Progenitor cell of endocrine pancreas (in vitro differentiated cells): ENCODE measurements at places on chromosomes 16 and 17. TPM values are rescaled to one million over a fixed set of nuclear protein-coding genes. Genes with fewer than 3 reads are reported as not detected.

The HSD17B2 gene
- total RNA-seq, result 1.2 and 1.4 TPM in 2 replicates

The FOXN1 gene
- total RNA-seq, result 0.07 TPM in 1 of 2 replicates, not detected in the other

The KRTAP1-5 gene
- total RNA-seq, result not detected in 2 replicates

The RBBP6 gene
- total RNA-seq, result 75.9 and 76.1 TPM in 2 replicates

The RPRML gene
- total RNA-seq, result not detected in 2 replicates

The KRT20 gene
- not detected in 2 replicates for total RNA-seq

The HID1 gene
- 94.2 and 101 TPM in 2 replicates for total RNA-seq

The SLC52A1 gene
- total RNA-seq, result not detected in 2 replicates

The SULT1A4 gene
- total RNA-seq, result 3.3 and 3.7 TPM in 2 replicates

The ADAMTS18 gene
- total RNA-seq, result 5.8 and 8.4 TPM in 2 replicates

The IRX6 gene
- total RNA-seq, result not detected in 2 replicates
